ENCODE measurements at places on chromosomes 12 and 14. TPM values are rescaled to one million over a fixed set of nuclear protein-coding genes. Genes with fewer than 3 reads are reported as not detected.

DNA sequence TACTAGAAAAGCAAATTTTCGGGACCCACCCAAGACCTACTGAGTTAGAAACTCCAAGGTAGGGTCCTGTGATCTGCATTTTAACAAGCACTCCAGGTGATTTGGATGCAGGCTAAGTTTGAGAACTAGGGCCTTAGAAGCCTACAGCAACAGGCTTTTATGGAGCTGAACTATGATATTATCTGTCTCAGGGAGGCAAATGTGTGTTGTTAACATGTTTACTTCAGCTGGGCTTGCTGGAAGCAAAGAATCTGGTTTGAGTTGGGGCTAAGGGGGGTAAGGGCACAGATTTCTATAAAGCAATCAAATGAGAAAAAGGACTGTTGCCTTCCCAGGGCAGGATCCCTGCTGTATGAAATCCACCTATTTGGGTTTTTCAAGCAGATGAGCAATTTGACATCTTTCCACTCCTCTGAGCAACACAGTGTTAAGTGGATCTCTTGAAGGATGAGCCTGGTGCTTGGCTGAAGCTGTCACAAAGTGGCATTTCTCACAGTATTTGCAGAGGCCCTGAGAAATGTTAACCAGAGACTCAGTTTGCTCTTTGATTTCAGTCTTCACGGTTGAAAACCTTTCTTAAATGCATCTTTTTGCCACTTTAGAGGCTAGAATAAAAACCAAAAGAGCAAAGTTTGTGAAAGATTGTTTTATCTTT is 36.2 kb upstream of the SOCS2 start:
- no peak for DNase-seq

- no peak for DNase-seq
Measured at GRCh38 chr12:6667559-6668210, 4.8 kb upstream of the ING4 start.

- no peak for DNase-seq
Measured at GRCh38 chr14:96085369-96085768, 46.2 kb downstream of the C14orf132 start.

DNA sequence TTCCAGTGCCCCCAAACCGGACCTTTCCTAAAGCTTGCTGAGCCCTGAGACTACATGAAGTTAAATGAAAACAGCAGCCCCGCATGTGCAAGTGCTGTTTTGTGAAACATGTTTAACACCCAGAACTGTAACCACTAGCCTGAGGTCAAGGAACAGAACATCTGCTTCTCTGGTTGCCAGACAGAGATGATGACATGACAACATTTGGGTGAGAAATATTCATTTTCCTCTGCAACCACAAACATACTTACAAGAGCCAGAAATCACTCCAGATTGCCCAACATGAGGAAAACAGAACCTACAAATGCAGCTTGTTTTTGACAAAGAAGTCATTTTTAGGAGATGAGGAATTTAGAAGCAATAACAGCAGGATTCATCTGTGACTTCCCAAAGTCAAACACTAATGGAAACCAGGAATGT is 110.4 kb downstream of the BCAT1 start:
- DNase-seq, result no peak

The SYNE3 gene
- total RNA-seq, result not detected

GRCh38 chr12:12999959-13000615 is at the start of gene HEBP1:
TSS of gene HEBP1 (minus strand) at chr12:13000265. CDS start at chr12:13000114, 151 bp downstream.
- DNase-seq, result no peak

The MYH6 gene
- total RNA-seq, result not detected

The ADCY4 gene
- 8.0 TPM for total RNA-seq

DNA sequence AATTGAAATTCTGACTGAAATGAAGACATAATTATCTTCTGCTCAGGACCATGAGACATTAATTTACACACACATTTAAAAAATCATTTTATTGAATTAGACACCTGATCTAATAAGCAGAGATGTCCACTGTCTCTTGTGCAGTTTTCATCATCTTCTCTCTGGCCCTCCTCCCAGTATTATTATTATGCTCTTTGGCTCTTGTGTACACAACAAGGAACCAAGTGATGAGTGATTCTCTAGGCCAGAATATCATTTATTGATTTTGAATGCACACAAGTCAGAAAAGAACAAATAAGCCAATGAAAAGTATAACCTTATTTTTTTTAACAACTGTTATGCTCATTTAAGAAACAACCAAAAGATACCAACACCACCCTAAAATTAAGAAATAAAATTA is 244.7 kb upstream of the KRR1 start:
- no peak for DNase-seq

DNA sequence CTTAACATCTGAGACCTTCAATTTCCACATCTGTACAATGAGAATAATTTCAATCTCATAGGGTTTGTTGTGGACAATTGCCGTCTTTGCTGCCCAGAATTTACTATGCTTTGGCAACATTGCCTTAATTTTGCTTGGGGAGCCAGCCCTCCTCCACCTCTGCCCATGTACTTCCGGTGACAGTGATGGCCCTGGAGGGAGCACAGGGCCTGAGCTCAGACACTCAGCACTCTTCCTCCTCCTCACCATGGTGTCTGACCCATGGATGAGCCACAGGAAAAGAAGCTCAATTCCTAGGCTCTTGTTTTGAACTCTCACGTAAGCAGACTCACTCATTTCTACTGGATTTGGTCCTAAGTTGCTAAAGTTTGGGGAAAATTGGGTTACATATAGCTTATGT is 58.2 kb downstream of the TBC1D30 start:
- DNase-seq, result no peak

The KCNMB4 gene
- total RNA-seq, result 0.51 TPM

DNA sequence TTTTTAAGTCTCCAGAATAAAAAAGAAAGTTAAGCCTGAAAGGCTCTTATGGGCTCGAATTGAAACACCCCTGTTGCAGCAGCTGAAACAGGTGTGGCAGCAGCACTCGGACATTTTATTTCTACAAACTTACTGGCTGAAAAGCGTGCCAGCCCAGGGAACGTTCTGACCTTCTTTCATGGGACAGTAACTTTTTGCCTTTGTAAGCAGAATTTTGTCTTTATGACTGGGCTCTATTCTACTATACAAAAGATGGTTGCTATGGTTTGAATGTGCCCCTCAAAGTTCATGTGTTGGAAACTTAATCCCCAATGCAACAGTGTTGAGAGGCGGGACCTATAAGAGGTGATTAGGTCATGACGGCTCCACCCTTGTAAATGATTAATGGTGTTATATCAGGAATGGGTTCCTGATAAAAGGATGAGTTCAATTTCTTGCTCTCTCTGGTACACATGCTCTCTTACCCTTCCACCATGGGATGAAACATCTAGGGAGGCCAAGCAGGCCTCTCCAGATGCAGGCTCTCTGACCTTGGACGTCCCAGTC is 52.7 kb downstream of the PELI2 start:
- no peak for DNase-seq

- no peak for DNase-seq
Measured at GRCh38 chr12:24649634-24650033, 299.3 kb downstream of the BCAT1 start.

DNA sequence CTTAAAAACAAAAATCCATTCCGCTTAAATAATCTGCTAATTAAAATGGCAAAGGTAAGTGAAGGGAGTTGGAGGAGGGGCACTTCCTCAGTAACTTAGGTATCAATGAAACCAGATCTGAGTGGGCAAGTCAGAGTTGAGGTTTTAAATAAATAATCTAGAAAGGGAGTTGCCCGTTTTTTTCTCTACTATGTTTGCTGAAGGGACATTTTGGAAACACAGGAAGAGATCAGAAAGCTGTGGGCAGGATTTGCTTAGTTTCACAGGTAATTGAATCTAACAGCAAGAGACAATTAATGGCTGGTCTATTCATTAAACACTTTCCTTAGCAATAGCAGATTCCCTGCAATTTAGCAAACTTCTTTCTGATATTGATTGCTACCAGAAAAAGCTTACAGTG is 186.0 kb upstream of the ABCD2 start:
- DNase-seq, result no peak

DNA sequence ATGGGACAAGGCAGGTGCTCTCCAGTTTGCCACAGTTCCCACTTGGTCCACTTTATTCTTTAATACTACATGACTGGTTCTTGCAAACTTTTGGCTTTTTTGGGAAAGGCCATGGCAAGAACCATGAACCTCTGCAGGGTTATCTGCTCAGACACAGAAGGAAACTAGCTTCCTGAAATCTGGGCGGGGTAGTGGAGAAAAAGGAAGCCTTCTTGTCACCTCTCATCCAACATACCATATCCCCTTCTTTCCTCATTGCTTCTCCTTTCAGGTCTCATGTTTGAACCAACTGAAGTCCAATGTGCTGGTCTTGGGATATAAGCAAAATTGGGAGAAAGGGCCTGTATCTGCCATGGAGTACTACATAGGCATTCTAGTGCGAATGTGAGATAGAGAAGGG is 5.5 kb upstream of the KLHL33 start:
- DNase-seq, result no peak

DNA sequence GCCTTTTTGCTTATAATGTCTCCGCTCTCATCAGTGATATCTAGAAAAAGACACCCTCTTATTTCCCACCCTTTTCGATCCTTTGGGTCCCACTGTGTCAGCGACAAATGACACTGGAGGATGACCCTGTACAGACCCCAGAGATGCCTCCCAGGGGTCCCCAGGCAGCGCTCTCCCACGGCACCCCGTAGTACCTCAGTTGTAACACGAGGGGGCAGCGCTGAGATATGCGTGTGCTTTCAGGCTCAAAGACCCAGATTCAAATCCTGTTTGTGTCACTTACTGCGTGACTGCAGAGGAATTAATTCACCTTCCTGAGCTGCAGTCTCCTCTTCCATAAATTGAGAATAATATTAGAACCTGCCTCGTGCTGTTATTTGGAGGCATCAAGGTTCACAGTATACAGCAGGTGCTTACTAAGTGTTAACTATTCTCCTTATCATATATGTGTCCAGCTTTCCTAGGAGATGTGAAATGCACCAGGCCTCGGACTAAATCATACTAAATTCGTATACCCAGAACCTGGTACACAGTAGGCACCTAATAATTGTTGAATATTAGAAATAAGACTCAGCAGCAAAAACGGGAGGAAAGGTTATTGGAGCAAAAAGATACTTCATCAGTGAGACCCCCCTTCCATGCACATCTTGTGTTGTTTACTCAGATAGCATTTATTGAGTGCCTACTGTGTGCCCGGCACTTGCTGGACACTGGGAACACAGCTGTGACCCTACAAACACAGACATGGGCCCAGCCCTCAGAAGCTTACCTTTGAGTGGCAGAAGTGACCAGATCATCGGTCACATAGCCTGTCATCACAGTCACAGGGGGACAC is 99.9 kb downstream of the PHETA1 start:
- no peak for DNase-seq

- no peak for DNase-seq
Measured at GRCh38 chr14:91126761-91127160, 12.9 kb downstream of the DGLUCY start.

DNA sequence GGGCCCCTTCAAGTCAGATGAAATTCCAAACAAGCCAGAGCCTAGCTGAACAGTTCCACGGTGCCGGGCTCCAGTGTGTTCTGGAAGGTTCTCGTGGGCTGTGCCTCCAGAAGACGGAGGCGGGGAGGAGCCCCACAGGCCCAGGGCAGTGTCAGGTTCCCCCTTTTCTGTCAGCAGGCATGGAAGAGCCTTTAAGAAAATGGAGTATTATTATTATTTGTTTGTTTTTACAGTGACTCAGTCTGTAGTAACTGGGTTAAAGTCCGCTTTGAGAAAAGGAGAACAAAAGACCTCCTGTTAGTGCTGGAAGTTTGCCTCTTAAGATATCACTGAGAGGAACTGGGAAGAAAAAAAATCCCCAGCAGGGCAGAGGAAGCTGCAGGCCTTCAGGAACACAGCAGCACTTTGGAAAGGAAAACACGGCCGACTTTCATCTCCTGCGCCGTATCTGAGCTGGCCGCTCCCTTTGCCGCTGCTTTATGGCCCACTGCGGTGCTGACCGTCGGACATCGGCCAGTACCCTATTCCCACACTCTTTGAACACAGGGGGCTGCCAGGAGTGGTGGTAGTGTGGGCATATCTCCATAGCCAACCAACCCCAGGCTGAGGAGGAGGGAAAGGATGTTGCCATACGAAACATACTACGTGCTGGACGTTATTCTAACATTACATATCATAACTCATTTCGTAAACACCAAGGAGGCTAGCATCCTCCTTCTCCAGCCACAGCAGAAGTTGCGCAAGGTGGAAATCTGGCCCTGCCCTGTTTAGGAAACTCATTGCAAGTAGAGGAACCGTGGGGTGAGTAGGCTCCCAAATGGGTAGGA is 194.0 kb downstream of the ZFP36L1 start:
- DNase-seq, result peak; percentile 73

The RERGL gene
- not detected for total RNA-seq

The C1QL4 gene
- not detected for total RNA-seq

The PIWIL1 gene
- total RNA-seq, result not detected

GRCh38 chr14:20609215-20610001 is 18.2 kb upstream of the RNASE12 start:
- DNase-seq, result peak; percentile 60

DNA sequence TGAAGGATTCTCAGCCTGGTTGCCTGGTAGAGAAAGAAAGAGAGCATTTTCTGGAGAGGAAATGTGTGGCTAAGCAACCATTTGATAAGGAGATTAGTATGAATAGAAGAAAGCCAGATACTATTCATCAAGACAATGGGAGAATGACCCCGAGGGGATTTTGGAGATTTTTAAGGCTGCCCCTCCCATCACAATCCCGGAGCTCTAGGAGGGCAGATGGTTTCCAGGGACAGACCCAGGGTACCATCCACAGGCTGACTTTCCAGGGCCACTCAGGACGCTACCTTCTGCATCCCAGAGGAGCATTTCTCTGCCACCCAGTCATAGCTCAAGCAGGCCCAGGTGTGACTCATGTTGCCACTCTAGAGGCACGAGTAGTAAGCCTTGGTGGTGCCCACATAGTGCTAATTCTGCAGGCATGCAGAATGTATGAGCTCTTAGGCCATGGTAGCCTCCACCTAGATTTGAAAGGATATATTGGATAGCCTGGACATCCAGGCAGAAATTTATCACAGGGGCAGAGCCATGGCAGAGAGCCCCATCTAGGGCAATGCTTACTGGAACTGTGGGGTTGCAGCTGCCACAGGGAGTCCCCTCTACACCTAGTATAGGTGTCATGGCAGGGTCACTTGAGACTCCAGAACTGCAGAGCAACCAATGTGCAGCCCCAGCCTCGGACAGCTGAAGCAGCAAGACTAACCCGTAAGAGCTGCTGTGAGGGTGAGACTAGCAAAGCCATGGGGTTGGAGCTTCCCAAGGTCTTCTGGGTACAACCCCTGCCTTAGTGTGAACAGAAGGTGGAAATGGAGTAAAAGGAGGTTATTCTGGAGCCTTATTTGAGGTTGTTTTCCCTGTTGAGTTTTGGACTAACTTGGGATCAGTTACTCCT is 366.0 kb downstream of the ZFP36L1 start:
- no peak for DNase-seq
